Natural killer cell (primary cell): ENCODE measurements at places on chromosomes 4 and X. TPM values are rescaled to one million over a fixed set of nuclear protein-coding genes. Genes with fewer than 3 reads are reported as not detected.

The TIGD4 gene
- not detected for total RNA-seq

The HMGB2 gene
- 151 TPM for total RNA-seq

The TRAPPC11 gene
- 41.7 TPM for total RNA-seq

The CSN1S1 gene
- total RNA-seq = not detected

The NXF3 gene
- not detected for total RNA-seq

DNA sequence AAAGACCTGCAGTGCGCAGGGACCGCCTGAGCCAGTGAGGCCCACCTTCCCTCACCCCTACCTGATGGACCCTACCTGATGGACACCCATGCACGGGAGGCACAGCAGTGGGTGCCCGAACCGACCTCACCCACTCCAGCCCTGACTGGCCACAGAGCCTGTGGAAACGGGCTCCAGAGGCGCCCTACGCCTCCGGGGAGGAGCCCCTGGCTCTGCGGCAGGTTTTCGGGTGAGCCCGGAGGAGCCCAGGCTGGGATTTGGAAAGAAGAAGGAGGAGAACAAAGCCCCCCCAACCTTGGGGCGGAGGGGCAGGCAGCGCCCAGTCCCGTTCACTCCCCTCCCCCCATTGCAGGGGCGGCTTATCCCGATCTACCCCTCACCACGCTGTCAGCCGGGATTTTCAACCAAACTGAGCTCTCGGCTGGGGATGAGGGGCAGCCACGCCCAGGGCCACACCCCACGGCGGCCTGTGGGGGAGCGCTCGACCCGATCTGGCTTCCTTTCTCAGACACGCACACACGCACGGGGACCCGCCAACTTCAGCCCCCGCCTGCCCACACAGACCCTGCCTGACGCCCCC lies 675 bp downstream of the L1CAM start:
- H3K27ac ChIP-seq = no peak overlapping the region
- H3K4me3 ChIP-seq = no peak overlapping the region
- peaks cover 19% of the 10 kb centered on the region for H3K27me3 ChIP-seq
- peaks cover 15% of the 10 kb centered on the region for H3K4me1 ChIP-seq
- H3K36me3 ChIP-seq = no peaks in the 10 kb centered on the region

- DNase-seq = no peak
- H3K27ac ChIP-seq = no peak overlapping the region
- no peak overlapping the region for H3K4me3 ChIP-seq
- H3K4me1 ChIP-seq = no peaks in the 10 kb centered on the region
- no peaks in the 10 kb centered on the region for H3K27me3 ChIP-seq
- H3K36me3 ChIP-seq = no peaks in the 10 kb centered on the region
Measured at GRCh38 chrX:31934015-31934414, 862.2 kb upstream of the FTHL17 start.

DNA sequence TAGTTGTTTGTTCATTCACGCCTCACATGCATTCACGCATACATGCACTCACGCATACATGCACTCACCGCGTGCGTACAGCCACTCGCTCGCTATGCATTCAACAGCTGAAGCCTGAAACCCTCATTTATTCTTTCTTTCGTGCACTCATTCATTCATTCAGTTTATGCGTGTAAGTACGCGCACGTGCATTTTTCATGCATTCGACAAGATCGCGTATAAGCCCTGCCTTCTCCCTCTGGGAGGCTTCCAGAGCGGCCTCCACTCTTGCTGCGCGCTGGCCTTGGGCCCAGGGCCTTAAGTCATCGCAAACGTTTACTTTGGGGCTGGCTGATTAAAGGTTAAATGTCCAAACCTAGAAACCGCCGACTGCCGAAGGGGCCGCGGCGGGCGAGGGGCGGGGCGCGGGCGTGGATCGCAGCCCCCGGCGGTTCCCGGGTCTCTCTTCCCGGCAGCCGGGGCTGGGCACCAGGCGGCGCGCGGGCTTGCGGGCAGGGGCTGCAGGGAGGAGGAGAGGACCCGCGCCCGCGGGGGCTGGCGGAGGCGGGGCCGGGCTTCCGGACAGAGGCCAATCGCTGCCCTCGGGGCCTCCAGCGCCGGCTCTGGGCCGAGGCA lies at the start of gene GYG2:
GYG2 (plus strand) TSS at position 587 of the 615 bp plus-strand sequence. CDS start 1,259 bp downstream, outside the sequence.
- no peak for DNase-seq
- peaks cover 4% of the 10 kb centered on the region for H3K4me1 ChIP-seq
- no peak within 1 kb of the TSS for H3K27ac ChIP-seq
- H3K27me3 ChIP-seq = peaks cover 3% of the 10 kb centered on the region
- H3K36me3 ChIP-seq = no peaks in the 10 kb centered on the region

GRCh38 chrX:119878740-119879139 lies 7.1 kb downstream of the NDUFA1 start:
- H3K27me3 ChIP-seq = no peaks in the 10 kb centered on the region
- DNase-seq = no peak
- peaks cover 7% of the 10 kb centered on the region for H3K4me1 ChIP-seq
- H3K4me3 ChIP-seq = no peak overlapping the region

DNA sequence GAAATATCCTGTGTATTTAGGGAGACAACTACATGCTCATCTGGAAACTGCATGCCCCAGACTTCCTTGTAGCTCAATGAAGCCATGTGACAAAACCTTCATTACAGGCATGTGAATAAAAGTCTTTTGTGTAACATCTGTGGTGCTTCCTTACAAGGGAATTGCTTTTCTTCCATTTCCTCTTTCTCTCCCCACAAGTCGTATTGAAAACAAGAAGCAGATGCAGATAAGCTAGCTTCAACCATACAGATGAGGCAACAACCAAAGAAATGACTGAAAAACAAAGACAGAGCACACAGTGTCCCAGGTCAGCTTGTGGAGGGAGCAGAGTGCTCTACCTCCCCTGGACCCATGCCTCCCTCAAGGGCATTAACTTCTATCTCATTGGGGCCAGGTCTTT lies 115.8 kb upstream of the INPP4B start:
- no peaks in the 10 kb centered on the region for H3K36me3 ChIP-seq
- DNase-seq = no peak
- H3K4me1 ChIP-seq = no peaks in the 10 kb centered on the region
- no peaks in the 10 kb centered on the region for H3K27me3 ChIP-seq

DNA sequence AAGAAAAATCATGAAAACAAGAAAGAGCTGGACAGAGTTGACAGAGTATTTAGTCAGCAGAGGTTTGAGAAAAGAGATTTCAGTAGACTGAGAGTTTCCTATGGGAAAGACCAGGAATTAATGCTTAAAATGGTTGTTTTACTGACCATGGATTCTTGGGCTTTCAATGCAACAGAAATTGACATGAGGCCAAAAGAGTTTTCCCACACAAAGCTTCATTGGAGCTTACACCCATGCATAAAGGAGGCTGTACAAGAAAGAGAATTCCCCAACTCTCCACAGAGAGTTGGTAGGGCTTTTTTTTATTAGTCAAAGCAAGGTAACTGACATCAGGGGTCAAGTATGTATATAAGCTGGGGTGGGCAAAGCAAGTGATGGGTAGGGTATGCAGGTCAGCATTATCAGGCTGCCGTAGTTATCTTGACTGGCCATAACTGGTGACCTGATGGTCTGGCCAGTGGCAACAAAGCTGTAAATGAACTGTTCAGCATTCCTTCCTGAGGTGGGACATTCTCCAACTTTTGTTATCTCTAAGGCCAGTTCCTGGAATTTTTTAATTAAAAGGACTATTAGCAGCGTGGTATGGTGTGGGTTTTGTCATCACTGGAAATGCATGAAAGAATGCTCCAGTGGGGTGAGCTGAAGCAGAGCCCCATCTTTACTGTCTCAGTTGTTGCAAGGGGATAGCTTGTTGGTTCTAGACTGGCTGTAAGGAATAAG lies 117.0 kb downstream of the ADAM29 start:
- no peak overlapping the region for H3K4me3 ChIP-seq
- no peaks in the 10 kb centered on the region for H3K36me3 ChIP-seq
- H3K27ac ChIP-seq = no peak overlapping the region
- DNase-seq = no peak

DNA sequence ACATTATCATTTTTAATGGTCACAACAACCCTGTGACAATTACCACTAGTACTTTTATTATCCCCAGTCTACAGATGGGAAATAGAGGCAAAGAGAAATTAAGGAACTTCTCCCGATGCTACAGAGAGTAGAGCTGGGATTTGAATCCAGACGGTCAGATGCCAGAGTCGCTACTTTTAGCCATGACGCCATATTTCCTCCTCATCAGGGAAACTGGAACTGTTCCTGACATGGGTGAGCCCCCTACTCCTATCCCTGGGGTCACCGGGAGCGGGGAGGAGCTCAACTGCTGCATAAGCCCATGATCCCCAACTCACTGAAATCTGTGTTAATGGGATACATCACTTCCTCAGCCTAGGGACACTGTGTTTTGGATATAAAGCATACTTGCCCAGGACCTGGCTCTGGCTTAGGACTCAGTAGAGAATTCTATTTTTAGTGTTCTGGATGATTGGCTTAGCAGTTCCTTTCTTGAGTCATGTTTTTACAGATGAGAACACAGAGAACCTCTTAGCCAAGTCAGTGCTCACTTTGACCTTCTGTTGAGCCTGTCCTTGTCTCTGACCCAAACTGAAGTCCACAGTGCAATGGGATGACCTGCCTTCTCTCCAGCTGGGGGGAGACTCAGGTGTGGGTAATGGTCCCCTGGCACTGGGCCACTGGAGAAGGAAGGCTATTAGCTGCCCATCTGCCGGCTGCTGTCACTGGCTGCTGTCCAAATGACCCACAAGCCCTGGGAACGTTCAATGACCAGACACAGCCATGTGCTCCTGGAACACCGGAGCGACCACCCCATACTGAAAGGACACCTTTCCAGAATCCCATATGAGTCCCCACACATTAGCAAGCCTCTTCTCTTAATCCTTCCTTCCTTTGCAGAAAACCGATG lies 90.8 kb upstream of the SHISA3 start:
- H3K27ac ChIP-seq = no peak overlapping the region
- no peaks in the 10 kb centered on the region for H3K4me1 ChIP-seq
- H3K27me3 ChIP-seq = no peaks in the 10 kb centered on the region
- no peak overlapping the region for H3K4me3 ChIP-seq

GRCh38 chr4:68904786-68905185 lies 46.8 kb downstream of the UGT2A3 start:
- H3K36me3 ChIP-seq = no peaks in the 10 kb centered on the region
- no peaks in the 10 kb centered on the region for H3K27me3 ChIP-seq
- no peak overlapping the region for H3K27ac ChIP-seq
- no peak overlapping the region for H3K4me3 ChIP-seq

DNA sequence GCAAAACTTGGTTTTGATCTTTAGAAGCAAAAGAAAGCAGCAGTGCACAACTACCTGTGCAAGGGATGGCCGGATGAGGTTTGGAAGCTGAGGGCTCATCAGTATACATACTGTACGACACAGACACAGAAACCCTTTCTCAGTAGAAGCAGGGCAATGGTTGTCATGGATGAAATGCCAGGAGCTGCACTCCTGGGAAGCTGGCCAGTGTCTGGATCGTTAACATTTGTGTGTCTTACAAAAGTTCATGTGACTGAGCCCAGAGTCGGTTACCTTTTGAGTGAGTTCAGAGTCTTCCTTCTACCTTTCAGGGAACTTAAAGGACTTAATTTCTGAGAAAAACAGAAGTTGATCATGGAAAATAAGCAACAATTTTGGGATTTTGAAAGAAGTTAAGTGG lies 230.3 kb downstream of the APBB2 start:
- H3K36me3 ChIP-seq = no peaks in the 10 kb centered on the region
- no peak overlapping the region for H3K4me3 ChIP-seq
- no peaks in the 10 kb centered on the region for H3K27me3 ChIP-seq
- H3K4me1 ChIP-seq = no peaks in the 10 kb centered on the region
- H3K27ac ChIP-seq = no peak overlapping the region

- peak; percentile 57 for DNase-seq
- no peaks in the 10 kb centered on the region for H3K36me3 ChIP-seq
- H3K4me3 ChIP-seq = no peak overlapping the region
- peak overlapping the region; percentile 81 for H3K27ac ChIP-seq
- H3K4me1 ChIP-seq = peaks cover 11% of the 10 kb centered on the region
Measured at GRCh38 chrX:79096145-79096556, 48.3 kb upstream of the GPR174 start.

- no peak overlapping the region for H3K27ac ChIP-seq
- no peaks in the 10 kb centered on the region for H3K4me1 ChIP-seq
- H3K27me3 ChIP-seq = peaks cover 9% of the 10 kb centered on the region
- DNase-seq = no peak
- no peak overlapping the region for H3K4me3 ChIP-seq
- H3K36me3 ChIP-seq = no peaks in the 10 kb centered on the region
Measured at GRCh38 chr4:7411491-7411890, 23.2 kb downstream of the PSAPL1 start.

GRCh38 chr4:24796620-24797019 lies 1.2 kb downstream of the SOD3 start:
- H3K4me3 ChIP-seq = no peak overlapping the region
- no peak for DNase-seq
- peaks cover 2% of the 10 kb centered on the region for H3K27me3 ChIP-seq
- H3K4me1 ChIP-seq = no peaks in the 10 kb centered on the region

DNA sequence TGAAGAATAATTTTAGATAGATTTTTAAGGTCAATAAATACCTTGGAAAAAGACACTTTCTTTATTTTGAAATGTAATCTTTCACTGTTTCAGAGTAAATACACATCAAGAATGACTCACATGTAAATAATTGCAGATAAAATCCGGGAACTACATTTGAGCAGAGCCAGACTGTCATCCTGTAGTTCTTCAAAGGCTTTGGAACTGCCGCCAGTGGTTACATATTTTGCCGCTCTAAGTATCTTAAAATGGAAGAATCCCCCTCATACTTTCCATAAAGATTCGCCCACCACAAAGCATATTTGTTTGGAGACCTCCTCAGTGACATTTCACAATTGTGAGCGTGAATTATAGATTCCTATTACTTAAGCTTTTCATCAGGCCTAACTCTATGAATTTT lies 607.8 kb upstream of the ZFP42 start:
- H3K27ac ChIP-seq = no peak overlapping the region
- no peak for DNase-seq
- H3K4me3 ChIP-seq = no peak overlapping the region
- H3K36me3 ChIP-seq = no peaks in the 10 kb centered on the region

GRCh38 chr4:150387981-150388380 lies 194.0 kb upstream of the MAB21L2 start:
- H3K36me3 ChIP-seq = no peaks in the 10 kb centered on the region
- H3K4me1 ChIP-seq = no peaks in the 10 kb centered on the region
- no peak for DNase-seq
- H3K27ac ChIP-seq = no peak overlapping the region
- no peaks in the 10 kb centered on the region for H3K27me3 ChIP-seq
- H3K4me3 ChIP-seq = no peak overlapping the region

GRCh38 chrX:350534-351323 lies 32.1 kb upstream of the GTPBP6 start:
- H3K27me3 ChIP-seq = no peaks in the 10 kb centered on the region
- DNase-seq = no peak
- no peak overlapping the region for H3K27ac ChIP-seq
- H3K4me1 ChIP-seq = no peaks in the 10 kb centered on the region

DNA sequence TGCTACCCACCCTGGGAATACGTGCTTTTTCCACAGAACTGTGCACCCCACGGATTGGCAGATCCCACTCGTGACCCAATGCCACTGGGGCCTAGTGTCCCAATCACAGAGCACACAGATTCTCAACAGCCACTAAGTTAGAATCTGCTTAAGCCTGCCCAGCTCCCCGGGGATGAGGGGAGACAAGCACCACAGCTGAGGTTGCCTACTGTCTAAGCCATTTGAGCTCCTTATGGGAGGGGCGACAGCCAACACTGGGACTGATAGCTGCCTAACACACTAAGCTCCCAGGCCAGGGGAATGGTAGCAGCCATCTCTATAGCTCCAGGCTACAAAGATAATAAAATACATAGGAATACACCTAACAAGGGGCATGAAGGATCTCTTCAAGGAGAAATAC lies 93.5 kb upstream of the GUCY1A1 start:
- H3K27ac ChIP-seq = no peak overlapping the region
- H3K27me3 ChIP-seq = no peaks in the 10 kb centered on the region
- no peaks in the 10 kb centered on the region for H3K36me3 ChIP-seq
- no peak overlapping the region for H3K4me3 ChIP-seq
- no peak for DNase-seq

GRCh38 chr4:125789023-125789422 lies 474.3 kb downstream of the FAT4 start:
- H3K4me1 ChIP-seq = no peaks in the 10 kb centered on the region
- H3K27ac ChIP-seq = no peak overlapping the region
- H3K27me3 ChIP-seq = no peaks in the 10 kb centered on the region
- no peak overlapping the region for H3K4me3 ChIP-seq
- H3K36me3 ChIP-seq = no peaks in the 10 kb centered on the region
